Central memory CD4-positive, alpha-beta T cell (primary cell): ENCODE measurements at places on chromosomes 16 and 17.

GRCh38 chr16:81008505-81008789 lies 1.4 kb downstream of the CENPN start:
- DNase-seq = no peak

DNA sequence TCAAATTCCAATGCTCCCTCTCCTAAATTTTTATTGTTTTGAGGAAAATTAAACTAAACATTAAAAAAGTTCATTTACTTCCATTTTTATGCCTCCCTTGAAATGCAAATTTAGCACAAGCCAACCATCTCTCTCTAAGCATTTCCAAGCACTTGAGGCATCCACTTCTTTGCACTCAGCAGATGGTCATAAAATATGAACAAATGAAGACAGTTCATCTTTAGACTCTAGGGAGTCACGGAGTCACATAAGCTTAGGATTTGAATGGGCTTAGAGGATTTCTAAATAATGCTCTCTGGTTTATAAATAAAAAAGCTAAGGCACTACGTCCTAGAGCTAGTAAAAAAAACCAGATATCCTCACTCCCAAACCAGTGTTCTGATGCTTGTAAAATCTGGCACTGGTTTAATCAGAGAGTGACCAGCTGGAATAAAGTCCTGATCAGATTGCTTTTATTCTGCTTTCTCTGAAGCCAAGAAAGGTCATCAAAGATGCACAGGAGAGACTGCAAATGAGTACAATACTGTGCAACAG lies 204.2 kb downstream of the CA10 start:
- no peak for DNase-seq

GRCh38 chr16:23859713-23860269 lies 24.0 kb downstream of the PRKCB start:
- no peak for DNase-seq

- DNase-seq = no peak
Observed at GRCh38 chr17:66627985-66628384, 206.9 kb upstream of the CACNG5 start.

- DNase-seq = no peak
Observed at GRCh38 chr16:88337538-88337937, 45.2 kb upstream of the ZNF469 start.

GRCh38 chr17:8709006-8709405 lies 35.6 kb downstream of the CCDC42 start:
- DNase-seq = no peak

DNA sequence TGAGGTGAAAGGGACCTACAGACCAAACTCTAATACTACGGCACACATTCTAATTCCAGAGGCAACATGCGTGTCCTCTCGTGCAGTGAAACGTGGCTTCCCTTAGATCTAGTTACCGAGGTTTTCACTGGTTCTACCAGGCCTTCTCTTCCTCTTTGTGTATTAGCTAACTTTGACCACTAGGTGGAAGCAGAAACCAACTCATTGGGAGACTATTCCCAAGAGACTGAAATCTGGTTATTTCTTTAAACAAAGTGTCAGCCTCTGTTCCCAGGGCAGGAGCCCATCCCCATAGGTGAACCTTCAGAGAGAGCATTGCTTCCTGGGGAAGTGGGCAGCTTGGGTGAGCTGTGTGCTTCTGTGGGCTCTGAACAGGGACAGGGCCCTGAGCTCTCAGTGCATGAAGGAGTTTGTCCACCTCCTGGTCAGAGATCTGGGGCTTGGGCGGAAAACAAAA lies 19.7 kb upstream of the RCVRN start:
- peak; percentile 16 for DNase-seq

- DNase-seq = no peak
Observed at GRCh38 chr16:27625050-27625697, 75.2 kb downstream of the KATNIP start.

- DNase-seq = no peak
Observed at GRCh38 chr17:73357318-73357717, 45.5 kb upstream of the CDC42EP4 start.

DNA sequence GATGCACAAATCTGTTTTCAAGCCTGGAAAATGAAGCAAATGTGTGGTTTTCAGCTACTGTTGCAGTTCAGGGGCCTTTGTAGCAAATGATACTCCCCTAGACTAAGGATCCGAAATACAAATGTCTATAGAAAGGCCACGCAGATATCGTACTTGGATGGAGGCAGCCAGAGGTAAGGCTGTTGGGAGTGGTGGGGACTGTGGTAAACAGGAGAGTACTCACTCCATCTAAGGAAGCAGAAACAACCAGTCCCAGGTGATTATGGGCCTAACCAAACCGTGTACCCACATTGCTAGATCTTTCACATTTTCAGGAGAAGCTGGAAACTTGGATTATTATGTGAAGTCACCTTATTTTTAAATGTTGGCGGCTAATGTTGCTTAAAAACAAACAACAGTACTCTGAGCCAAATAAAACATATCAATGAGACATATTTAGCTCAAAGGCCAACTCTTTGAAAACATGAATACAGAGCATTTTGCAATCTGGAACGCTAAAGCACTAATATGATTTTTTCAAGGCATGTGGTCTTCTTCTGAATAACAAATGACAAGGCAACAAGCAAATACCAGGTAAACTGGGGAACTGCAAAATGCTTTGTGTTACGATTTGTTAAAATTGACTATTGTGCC lies 110.1 kb downstream of the YPEL2 start:
- DNase-seq = no peak

- no peak for DNase-seq
Observed at GRCh38 chr17:65527857-65528591, 33.4 kb downstream of the AXIN2 start.

DNA sequence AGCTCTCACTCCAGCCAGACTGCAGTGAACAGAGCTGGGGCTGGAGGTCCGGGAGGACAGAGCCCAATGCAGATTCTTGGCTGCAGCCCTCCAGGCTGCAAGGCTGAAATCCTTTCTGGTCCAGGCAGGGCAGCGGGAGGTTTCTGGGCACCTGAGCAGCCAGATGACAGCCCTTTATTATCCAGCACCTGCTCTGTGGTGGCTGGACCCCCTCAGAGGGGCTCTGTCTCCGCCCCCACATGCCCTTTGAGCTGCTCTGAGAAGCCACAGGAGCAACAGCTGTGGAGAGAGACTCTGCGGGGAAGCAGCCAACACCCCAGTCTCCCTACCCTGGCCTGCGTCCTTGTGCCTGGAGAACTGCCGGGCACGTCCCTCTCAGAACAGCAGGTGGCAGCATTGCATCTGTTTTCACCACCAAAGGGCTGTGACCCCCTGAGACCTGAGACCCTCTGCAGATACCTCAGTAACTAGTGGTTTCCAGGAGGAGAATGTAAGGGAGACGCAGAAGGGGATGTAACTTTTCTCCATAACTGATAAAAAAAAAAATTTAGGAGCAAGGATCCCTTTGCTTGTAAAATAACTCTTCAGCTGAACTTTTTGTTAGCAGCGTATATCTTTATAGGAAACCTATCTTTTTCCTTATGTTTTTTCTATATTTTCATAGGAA lies 3.7 kb upstream of the CNP start:
- DNase-seq = peak; percentile 58

GRCh38 chr17:56890390-56890789 lies 23.5 kb downstream of the TRIM25 start:
- no peak for DNase-seq

- no peak for DNase-seq
Observed at GRCh38 chr16:26806657-26807056, 260.1 kb upstream of the C16orf82 start.

DNA sequence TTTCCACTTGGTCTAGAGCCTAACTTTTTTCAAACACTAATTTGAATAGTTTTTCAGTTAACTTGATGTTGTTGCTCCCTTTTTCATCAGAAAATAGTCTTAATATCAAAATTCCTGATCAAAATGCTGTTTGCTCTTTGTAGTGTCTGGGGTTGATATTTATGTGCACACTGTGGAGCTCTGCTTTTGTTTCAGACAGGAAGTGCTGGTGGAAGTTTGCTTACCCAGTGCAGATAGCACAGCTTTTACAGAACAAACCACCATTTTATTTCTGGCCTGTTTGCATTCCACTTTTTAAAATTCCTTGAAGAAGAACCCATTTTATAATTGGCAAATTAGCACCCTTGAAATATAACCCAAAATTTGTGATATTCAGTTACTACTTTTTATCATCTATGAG lies 125.4 kb downstream of the MRTFB start:
- DNase-seq = no peak

GRCh38 chr17:80720610-80721577 lies 176.3 kb downstream of the RPTOR start:
- peak; percentile 66 for DNase-seq

DNA sequence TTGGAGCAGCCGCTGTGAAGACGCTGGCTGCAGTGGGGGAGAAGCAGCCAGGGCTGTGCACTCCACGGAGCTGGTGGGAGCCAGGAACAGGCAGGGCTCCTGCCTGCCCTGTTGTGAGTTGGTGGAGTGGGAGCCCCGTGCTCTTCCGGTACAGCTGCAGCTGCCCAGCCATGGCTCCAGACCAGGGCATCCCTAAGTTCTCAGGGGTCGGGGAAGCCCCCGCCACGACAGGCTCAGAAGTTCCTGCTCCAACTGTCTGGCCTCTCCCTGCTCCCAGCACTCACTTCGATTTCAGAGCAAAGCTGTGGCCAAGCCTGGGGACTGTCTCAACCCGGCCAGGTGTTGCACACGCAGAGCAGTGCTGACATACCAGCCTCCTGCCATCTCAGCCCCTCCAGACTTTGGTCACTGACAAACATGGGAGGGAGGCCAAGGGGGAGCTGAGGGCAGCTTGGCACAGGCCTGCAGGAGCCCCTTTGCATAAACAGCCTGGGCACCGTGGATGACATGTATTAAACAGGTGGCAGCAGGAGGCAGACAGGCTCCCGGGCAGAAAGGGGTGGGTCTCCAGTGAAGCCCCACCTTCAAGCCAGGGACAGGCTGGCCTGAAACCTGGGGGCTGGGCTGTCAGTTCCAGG lies 13.9 kb upstream of the KDM8 start:
- DNase-seq = no peak
